ENCODE measurements at places on chromosomes 1 and 21.

DNA sequence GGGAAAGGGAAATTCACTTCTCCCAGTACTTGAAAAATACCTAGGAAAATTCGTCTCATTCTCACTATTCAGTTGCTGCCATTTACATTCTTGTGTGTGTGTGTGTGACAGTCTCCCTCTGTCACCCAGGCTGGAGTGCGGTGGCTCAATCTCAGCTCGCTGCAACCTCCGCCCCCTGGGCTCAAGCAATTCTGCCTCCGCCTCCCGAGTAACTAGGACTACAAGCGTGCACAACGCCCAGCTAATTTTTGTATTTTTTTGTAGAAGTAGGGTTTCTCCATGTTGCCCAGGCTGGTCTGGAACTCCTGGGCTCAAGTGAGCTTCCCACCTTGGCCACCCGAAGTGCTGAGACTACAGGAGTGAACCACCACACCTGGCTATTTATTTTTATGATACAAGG lies 1.2 kb downstream of the SNAPIN start:
- no peak for DNase-seq

GRCh38 chr1:41627491-41628280 lies 143.2 kb upstream of the EDN2 start:
- no peak for DNase-seq

- no peak for DNase-seq
Measured at GRCh38 chr1:66415281-66415680, 118.7 kb upstream of the SGIP1 start.

DNA sequence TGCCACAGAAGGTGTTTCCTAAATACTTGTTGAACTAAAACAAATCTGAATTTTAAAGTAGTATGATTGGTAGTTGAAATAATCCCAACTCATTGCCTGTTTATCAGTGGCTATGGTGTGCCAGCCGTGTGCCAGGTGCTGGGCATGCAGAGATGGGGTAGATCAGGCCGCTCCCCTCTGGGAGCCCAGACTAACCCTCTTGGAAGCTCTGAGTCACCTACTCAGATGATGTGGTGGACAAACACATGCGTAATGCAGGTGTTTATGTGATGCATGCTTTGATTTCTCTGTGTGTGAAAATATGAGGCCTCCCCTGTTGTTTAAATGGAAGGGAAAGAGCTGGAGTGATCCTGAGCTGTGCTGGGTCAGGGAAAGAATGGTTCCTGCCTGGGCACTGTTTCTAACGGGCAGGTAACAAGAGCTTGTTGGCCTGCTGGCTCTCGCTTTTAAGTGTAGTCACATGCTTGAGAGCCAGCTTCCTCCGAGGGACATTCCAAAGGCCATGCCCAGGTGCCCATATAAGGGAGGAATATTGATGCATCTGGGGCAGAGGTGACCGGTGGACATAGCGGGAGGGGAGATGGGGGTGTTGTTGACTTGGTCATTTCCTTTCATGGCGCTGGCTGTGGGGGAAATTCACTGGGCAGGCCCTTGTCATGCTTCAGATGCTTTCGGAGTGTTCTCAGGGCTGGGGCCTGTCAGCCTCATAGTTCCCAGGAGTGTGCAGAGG lies 10.2 kb downstream of the MFN2 start:
- DNase-seq = no peak

DNA sequence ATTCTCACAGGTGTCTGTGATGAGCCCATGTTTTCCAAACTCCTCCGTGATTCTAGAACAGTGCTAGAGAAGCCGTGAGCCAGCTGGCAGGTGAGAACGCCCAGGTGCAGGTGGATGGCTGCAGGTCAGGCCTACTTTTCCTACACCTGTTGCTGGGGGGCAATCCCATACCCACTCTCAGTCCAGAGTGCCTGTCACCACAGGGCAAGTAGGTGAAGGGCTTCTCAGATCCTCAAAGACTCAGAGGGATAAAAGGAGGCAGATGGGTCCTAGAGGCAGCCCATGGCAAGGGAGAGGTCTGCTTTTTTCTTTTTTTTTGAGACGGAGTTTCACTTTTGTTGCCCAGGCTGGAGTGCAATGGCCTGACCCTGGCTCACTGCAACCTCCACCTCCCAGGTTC lies 50.7 kb upstream of the H6PD start:
- DNase-seq = no peak

DNA sequence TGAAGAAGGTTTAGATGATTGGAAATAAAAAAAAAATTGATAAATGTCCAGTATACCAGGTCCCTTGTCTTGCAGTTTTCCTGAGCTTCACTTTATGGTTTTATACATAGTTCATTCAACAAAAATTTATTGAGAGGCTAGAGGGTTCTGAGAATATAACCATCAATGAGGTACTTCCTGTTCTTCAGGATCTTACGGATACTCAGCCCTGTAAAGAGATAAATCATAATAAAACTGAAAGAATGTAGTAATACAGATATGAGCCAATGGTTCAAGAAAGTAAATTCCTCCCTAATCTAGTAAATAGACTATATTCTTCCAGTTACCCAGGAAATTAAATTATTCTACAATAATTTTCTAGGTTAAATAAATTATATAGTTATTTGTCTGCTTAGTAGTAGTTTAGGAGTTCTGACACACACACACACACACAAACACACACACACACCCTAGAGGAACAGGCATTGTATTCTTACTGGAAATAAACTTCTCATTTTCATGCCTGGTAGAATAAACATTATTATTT lies 70.4 kb upstream of the HMCN1 start:
- DNase-seq = no peak

GRCh38 chr1:13899856-13900255 lies 199.9 kb downstream of the PRDM2 start:
- DNase-seq = no peak

DNA sequence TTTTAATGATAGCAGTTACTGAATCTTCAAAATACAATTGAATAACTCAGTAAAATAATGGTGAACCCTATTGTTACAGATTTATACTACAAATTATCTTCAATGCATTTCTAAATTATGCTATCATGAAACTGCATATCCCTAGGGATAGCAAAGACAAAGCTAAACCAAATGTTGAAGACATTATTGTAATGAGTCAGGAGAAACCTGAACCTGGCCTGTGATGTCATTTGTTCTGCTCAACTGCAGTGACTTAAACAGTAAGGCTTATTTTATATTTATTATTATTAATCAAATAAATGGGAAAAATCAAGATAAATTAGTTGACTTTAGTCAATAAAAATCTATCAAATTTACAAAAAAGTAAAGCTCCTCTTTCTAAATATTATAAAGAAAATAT lies 100.3 kb downstream of the UCHL5 start:
- DNase-seq = no peak

DNA sequence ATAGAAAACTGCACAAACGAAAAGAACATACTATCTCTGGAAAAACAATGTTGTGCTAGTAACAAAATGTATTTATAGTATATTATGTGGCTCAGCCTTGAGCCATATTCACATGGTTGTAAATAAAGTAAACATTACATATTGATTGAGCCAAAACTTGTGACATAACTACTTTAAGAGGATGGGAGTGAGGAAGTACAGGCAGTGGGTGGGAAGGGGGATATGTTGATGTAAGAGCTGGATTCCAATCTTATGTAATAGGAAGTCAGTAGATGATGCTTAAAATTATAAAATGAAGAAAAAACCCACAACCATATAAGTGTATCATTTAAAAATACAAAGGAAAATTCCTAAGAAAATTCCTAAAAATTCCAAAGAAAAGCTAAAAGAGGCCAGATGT lies 42.7 kb downstream of the RHOU start:
- no peak for DNase-seq

All from RWPE2 (cell line).